COR-L47 (cell line): ENCODE measurements at places on chromosomes 12 and 14.

DNA sequence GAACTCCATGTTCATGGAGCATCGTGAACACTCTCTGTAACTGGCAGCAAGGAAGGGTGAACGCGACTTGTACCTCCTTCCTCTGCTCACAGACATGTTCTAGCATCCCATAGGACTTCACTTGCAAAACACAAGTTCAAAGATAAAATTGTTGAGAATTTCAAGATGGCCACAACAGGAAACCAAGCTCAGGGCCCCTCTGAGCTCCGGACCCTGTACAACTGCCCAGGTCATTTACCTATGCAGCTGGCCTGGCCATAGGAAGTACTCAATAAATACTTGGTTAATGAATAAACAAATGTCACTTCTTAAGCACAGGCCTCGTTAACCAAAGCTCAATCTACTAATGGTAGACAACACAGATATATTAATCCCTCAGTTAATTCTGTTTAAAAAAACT lies 11.7 kb upstream of the PPP4R4 start:
- no peak for DNase-seq

DNA sequence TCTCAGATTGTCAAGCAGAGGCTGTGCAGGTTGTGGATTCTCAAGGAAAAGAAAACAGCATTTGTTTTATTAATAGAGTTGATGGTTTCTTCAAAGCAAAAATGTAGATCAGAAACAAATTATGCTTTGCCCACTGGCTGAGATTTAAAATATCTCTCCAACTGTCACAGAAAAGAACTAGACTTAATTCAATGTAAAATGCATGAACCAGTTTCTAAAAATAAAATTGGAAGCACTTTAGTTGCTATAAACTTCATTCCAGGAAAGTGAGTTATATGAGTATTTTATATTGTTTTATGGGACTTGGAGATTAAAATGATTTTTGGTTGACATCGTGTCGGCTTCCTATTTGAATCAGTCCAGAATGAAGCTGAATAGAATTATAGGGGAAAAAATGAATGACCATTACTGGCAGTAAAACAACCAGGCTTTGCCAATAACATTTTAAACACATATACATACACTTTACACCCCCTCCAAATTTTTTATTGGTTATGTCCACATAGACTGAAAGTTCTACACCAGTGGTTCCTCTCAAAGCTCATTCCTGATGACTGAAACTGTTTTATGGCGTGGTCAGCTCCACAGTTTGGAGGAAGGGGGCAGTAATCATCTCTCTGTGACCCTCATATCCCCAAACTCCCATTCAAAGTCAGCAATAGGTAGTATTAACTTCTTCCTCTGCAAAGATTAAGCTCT lies 55.5 kb upstream of the DAAM1 start:
- DNase-seq, result no peak

DNA sequence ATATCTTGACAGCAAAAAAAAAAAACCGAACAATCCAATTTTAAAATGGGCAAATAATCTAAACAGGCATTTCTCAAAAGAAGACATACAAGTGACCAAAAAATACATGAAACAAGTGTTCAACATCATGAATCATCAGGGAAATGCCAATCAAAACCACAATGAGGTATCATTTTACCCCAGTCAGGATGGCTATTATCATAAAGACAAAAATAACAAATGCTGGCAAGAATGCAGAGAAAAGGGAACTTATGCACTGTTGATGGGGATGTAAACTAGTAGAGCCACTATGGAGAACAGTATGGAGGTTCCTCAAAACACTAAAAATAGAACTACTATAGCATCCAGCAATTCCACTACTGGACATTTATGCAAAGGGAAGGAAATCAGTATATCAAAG lies 448.2 kb downstream of the RGS6 start:
- DNase-seq, result no peak

DNA sequence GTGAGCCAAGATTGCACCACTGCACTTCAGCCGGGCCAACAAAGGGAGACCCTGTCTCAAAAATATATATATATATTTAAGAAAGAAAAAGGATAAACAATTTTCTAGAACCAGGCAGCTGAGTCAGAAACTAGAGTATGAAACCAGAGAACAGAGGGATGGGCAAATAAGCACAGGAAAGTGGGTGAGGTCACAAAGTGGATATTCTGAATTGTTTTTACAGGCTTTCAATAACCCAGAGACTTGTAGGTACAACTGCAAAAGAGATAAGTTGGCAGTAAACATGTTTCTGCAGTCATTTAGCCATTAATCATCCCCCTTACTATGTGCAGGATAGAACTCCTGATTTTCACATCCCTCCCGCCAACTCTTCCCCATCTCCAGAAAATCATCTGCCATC lies 94.2 kb downstream of the BTG1 start:
- no peak for DNase-seq

- DNase-seq, result peak; percentile 7
These were observed 78.9 kb downstream of the SNAPC1 start for GRCh38 chr14:61841145-61841544.

DNA sequence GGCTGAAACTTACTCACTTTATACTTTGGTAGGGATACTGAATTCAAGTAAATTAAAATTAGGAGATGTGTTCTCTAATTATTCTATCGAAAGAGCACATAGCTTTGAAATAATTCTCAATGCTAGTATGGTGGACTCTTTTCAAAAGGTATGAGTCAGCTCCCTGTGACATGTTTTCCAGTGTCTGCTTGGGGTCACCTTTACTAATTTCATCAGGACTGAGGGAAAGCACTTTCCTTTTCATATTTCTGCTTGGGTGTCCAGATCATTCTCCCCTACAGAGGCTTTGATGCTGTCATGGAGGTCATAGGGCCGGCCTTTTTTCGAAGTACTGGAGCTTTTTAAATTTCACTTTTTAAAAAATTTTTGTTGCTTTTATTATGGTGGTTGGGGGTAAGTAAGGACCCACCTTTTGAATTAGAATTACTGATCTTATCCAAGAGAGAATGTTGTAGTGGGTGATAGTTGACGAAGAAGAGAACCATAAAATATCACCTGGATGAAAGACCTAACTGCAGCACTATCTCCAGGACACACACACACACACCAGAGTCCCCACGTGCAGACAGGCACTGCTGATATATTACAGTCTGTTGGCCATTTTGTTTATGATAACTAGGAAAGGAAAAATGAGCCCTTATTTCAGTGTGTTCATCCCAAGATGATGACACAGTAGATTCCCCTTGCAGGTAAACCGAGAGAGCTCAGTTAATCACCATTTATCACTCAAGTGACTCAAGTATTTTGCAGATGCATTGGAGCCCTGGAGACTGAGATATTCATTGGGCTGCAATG lies 558.6 kb downstream of the DIO2 start:
- DNase-seq, result no peak

DNA sequence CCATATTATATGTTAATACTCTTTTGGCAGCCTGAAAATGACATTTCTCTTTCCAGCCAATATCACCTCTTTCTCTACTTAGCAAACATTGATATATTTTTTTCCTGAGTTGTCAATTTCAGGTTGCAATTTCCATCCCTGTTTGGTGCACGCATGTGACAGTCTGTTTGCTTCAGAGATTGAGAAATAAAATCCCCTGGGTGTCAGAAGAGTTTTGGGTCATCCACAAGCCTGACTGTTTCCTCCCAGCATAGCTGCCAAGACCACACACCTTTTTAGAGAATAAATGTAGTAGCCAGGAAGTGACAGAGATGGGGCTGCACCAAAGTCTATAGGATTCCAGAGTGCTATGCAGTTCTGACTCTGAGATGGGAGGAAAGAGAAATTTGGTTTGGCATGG lies 144.9 kb upstream of the NOS1 start:
- no peak for DNase-seq

- DNase-seq, result no peak
These were observed 824 bp upstream of the PSMB5 start for GRCh38 chr14:23035303-23036144.

DNA sequence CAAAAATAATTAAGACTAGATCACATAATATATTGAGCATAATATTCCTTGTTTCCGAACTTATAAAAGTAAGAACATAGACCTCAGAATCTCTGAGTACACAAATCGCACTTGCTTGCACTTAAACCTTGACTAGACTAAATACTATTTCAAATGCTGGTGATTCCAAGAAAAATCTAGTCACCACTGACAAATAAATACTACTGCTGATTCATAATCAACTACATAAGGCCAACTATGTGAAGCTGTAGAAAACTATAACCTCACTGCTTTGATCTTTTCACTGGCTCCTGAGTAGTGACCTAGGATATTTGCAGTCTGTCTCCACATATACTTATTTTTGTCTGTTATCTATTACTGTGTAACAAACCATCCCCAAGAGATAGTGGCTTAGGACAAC lies 245.4 kb downstream of the DIO2 start:
- DNase-seq, result no peak

GRCh38 chr12:61554268-61555008 lies 705.8 kb upstream of the USP15 start:
- no peak for DNase-seq

DNA sequence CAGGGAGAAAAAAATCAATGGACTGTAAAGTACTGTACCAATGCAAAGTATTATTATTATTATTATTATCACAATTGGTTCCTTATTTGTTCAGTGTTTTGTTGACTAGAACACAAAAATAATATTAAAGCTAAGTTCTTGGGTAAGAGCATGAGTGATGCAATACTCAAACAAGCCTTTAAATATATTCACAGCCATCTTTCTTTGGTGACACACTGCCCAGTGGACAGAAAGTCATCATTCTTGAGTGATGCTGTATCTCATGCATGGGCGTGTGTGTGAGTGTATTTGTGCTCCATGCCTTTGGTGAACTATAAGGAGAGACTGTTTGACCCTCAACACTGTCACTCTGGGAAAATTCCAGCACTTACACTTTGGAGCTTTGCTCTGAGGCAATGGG lies 93.6 kb downstream of the KCNK10 start:
- no peak for DNase-seq

GRCh38 chr12:6285063-6285477 lies 25.4 kb upstream of the PLEKHG6 start:
- peak; percentile 5 for DNase-seq

DNA sequence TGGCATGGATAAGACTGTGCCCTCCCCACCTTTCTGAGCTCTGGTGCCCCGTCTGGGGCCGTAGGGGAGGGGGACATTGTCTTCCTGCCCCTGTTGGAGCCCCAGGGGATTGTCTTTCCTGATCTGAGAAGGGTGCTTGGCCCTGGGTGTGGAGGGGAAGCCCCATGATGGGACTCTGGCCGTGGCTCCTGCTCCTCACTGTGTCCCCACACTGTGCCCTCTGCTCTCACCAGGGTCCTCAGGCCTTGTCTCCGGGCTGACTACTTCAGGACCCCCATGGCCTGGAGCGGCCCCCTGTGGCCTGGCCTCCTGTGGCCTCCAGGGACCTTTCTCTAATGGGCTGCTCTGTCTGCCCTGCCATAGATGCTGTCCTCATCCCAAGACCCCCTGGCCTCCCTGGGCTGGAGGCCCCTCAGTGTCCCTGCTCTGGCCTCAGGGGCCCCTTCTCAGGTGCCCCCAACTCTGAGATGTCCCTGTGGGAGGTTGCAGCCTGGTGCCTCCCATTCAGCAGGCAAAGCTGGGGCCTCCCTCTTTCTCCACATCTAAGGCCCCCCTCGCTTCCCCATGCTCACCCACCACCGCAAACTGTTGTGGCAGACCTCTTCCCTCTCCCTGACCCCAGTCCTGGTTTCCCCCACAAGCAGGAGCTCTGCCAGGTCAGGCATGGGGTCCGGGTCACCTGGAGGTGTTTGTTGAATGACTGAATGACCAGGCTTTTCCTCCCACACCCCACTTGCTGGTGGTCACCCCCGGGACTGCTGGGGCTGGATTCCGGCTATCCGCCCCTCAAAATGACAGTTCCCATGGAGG lies 4.0 kb downstream of the KIF26A start:
- DNase-seq, result no peak

DNA sequence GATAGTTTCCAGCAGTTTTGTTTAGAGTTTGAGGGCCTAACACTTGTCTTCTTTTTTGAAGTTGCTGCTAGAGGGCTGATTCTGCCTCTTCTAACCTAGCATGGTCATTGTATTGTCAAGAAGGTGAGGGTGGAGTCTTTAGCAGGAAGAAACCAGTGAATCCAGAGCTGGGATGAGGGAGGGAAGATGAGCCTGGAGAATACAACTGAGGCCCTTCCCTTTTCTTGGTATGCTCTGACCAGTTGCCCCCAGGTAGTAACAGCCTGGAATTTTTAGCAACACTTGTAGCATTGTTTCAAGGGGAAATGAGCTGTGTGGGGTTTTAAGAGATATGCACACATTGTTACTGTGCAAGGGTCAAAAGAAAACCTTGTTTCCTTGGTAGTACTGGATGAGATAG lies 9.0 kb downstream of the FLVCR2 start:
- DNase-seq, result no peak

- no peak for DNase-seq
These were observed 59.9 kb downstream of the BMP4 start for GRCh38 chr14:53896726-53897125.

- no peak for DNase-seq
These were observed 26.9 kb downstream of the CMKLR1 start for GRCh38 chr12:108312073-108312659.

DNA sequence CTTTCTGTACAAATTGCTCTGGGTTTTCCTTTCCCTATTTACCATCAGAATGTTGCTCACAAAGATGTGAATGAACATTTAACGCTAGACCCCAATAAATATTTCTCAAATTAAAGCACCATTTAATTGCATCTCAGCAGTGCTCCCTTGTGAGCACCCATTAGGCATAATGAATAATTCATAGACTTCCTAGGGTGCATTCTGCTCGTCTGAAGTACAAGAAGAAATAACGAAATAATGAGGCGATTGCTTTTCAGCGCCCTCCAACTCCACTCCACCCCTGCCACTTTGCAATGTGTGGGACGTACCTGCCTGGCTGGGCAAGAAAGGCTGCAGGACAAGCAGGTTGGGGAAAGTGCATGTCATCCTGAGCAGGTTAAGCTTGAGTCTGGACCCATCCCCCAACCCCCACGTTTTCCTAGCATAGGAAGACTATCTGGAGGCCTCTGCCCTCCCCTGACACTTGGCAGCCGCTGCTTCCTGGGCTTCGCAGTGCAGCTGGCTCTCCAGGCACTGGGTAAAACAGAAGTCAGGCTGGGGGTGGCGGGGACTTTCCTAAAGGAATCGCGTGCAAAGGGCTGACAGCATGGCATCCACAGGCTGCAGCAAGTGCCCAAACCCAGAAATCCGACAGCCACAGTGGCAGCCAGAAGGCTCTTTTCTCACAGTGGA lies 253.7 kb downstream of the DUSP6 start:
- no peak for DNase-seq

DNA sequence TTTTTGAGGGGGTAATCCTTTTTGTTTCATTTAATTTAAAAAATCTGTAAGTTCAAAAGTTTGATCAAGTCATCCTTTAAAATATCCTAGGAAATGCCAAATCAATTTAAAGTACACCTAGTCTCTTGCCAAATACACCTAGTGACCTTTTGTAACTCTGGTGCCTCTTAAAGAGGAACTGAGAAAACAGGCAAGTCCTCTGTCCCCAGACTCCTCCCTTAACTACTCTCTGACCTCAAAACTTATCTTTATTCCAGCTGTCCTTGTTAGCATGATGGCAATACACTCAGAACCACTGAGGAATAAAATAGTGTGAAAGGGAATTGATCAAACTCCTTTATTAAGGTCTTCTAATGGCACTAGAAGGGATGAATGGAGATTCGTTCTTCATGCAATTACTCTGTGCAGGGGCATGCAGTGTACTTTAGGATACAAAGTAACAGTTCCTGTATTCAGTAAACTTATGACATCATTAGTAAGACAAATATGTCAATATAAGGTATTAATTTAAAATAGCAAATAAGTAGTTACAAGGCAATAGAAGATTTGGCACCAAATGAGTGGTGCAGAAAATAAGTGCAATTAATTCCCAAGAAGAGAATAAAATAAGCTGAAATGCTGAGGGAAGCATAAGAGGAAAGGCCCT lies 3.3 kb downstream of the FAR2 start:
- DNase-seq, result no peak

- DNase-seq, result no peak
These were observed 70.2 kb upstream of the NCOR2 start for GRCh38 chr12:124637581-124637981.
